ENCODE measurements at places on chromosomes 5 and 9.

GRCh38 chr5:135195270-135195608, 161.2 kb upstream of the PITX1 start:
- DNase-seq = no peak

- DNase-seq = no peak
These were observed 92.0 kb upstream of the DNAH5 start for GRCh38 chr5:14036514-14036913.

DNA sequence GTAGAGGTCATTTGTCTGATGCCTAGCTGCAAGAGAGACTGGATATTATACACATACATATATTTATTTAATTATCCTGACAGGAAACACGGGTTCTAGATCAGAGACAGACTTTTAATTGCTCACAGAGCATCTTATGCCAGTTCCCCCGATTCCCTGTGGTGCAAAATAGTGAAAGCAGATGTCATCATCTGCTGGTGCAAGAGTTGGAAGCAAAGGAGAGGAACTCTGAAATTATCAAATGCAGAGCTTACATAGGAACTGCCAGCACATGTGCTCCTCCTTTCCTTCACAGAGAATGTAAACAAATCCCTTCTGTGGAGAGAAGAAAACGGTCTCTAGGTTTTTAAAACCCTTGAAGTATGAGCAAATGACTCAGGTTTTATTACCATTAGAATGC, 69.3 kb downstream of the DTWD2 start:
- DNase-seq = no peak

DNA sequence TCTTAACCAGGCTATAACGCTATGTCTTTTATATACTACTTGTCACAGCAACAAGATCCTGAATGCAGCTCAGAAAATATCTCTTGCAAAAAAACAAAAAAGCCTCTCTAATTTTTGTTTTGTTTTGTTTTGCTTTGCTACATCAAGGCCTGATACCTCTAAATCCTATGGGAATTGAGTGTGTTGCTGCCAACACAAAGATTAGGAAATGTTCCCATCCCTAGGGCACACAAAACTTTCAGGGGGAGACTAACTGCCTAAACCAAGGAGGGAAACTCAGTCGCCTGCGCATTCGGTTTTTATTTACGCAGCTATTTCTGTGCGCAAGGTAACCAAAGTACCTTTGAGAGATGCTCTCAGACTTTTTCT, 1.7 kb downstream of the SSBP2 start:
- DNase-seq = no peak

- no peak for DNase-seq
These were observed 36.2 kb upstream of the OR2S2 start for GRCh38 chr9:35993976-35994720.

DNA sequence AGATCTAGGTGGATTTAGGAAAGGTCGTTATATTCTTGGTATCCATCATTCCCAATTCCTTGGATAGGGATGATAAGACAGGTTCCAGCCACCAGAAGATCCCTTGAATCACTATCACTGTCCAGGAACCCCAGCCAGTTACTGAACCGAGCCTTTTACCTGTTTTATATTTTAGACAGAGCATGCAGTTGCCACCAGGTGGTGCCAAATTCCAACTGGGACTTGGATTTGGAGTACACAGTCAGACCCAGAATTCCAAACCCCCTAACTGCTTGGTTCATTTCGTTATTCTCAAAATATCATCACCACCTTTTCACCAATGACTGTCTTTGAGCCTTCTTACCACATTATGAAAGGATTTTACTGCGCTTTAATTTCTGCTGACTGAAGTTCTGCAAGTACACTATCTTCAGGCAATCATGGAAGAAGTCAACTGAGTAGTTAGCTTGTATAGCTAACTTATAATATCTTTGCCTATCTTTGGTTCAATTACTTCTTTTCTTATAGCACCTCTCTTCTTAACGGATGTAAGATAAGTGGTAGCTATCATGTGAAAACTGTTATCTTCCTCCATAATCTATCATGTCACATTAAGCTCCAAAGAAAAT, 191.8 kb downstream of the PRR16 start:
- DNase-seq = peak; percentile 28

- no peak for DNase-seq
These were observed 1110.1 kb upstream of the CDH10 start for GRCh38 chr5:25754895-25755294.

DNA sequence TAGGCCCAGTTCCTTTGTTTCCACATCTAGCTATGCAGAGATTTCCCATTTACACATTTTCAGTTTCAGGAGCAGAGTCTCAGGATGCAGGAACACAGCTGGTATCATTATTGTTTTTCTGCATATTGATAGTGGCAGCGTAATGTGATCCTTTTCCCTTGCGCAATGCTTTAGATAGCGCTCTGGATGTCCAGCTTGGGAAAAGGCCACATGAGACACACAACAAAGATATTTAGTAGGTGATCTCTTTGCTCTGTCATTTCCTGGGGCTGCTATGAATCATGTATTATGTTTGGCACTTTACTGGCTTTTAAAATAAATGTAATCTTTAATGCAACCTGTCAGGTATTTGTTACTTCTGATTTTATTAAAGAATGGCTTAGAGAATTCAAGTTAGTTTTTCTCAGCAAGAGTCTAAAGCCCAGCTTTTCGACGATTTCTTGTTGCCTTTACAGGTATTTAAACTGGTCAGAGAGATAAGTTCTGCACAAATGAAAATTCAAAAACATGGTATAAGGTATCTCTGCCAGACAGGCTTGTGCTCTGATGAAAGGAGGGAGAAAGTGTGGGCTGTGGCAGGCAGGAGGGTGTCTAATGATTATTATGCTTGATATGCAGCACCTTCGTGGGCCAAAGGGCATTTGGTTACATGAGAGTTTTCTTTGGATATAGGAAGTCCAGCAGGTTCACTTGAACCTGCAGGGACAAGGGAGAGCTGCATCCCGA, 42.2 kb downstream of the PTTG1 start:
- no peak for DNase-seq

- peak; percentile 60 for DNase-seq
These were observed 5.9 kb downstream of the DMRTA1 start for GRCh38 chr9:22452415-22453010.

Data from hematopoietic multipotent progenitor cell treated with erythropoietin and hydrocortisone succinate and interleukin-3 and kit ligand, for 6 days (in vitro differentiated cells).